HS-5 (cell line): ENCODE measurements at places on chromosomes 2 and 18.
A peak's percentile ranks its signal among the peaks of the same experiment; 100 is the strongest.

DNA sequence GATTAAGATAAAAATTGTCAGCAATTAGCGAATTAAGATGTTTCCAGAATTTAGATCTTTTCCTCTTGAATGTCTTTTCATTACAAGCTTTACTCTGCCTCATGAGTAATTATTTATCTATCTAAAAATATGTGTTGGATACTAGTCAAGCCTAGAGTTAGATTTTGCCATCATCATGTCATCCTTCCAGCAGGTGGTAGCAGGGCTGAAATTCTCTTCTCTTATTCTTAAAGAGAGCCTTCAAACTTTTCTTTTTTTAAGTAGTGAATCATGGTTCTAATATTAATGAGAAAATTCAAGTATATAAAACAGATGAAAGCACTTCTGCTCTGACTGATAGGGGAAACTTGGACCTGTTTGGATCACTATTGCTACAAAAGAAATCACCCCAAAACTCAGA, 240.7 kb upstream of the EPAS1 start:
- no peak for DNase-seq

DNA sequence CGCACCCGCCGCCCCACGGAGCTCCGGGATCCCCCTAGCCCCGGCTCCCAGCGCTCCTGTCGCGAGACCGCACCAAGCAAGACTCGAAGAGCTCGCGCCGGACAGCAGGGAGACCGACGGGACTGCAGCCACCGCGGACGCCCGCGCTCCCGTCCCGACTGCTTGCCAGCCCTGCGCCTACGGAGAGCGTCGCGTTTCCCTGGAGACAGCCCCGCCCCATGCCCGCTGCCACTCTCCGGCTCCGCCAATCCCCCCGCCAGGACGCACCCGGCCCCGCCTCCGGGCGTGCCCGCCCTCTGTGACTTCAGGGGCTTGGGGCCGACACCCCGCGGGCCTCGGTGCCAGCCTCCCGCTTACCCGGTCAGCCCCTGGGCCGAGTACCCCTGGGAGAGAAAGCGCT, at the start of gene ANKMY1:
Gene ANKMY1 (minus strand): TSS at position 181 of the 400 bp plus-strand sequence. CDS start 653 bp downstream, outside the sequence.
- no peak for DNase-seq

DNA sequence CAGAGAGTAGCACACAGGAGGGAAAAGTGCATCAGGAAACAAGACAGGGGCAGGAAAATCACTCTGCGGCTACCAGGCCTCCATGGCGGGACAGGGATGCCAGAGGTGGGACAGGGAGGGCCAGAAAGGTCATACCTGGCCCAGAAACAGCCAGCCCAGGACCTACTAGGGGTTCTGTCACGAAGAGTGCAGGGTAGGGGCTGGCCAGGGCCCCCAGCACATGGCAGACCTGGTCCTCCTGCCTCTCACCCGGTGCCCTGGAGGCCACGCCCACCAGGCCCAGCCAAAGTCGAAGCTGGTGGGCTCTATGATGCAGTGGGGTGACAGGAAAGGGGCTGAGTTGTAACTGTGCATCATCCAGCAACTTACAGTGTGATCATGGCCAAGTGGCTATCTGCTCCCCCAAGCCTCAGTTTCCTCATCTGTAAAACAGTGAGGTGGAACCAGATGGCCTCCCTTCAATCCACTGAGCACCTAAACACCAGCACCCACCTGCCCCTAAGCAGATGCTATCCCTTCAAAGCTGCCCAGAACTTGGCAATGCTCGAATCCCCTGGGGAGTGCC, 10.6 kb downstream of the CYP26B1 start:
- DNase-seq = no peak

DNA sequence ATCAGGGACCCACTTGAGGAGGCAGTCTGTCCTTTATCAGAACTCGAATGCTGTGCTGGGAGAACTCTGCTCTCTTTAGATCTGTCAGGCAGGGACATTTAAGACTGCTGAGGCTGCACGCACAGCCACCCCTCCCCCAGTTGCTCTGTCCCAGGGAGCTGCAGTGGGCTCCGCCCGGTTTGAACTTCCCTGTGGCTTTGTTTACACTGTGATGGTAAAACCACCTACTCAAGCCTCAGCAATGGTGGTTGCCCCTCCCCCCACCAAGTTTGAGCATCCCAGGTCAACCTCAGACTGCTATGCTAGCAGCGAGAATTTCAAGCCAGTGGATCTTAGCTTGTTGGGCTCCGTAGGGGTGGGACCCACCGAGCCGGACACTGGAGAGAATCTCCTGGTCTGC, 11.8 kb upstream of the LHCGR start:
- DNase-seq = no peak

DNA sequence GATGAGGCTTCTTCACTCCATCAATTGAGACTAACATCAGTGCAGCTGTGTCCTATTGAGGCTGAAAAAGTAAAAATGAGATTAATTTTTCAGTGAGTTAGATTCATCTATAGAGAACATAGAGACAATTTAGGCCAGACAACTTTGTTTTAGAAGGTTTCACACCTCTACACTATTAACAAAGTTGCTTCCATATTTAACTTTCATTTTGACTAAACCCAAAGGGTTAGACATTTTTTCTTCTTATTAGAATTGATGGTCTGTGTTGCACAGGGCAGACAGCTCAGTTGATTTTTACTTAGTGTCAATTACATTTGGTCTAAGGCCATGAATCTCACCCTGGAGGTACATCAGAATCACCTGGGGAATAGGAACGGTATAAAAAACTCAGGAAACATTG, 130.2 kb upstream of the NXPH2 start:
- no peak for DNase-seq

DNA sequence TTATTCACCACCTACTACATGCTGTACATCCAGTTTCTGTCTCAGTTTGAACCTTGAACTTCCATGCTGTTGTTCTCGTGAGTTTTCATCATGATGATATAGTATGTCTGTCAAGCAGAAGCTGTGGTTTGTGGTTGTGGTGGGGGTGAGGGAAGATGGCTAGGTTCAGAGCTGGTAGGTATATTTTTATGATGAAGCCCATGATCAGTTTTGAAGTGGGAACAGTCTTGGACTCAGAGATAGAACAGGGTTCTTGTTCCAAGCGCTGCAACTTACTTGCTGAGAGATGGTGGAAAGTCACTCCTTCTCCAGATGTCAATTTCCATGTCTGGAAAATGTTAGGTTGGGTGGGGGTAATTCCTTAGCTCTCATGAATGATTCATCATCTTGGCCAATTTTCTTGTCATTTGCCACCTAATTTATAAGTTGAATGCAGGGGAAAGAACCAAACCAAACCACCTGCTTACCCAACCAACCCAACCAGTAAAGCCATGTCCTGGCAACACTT, 21.6 kb downstream of the PMAIP1 start:
- no peak for DNase-seq

DNA sequence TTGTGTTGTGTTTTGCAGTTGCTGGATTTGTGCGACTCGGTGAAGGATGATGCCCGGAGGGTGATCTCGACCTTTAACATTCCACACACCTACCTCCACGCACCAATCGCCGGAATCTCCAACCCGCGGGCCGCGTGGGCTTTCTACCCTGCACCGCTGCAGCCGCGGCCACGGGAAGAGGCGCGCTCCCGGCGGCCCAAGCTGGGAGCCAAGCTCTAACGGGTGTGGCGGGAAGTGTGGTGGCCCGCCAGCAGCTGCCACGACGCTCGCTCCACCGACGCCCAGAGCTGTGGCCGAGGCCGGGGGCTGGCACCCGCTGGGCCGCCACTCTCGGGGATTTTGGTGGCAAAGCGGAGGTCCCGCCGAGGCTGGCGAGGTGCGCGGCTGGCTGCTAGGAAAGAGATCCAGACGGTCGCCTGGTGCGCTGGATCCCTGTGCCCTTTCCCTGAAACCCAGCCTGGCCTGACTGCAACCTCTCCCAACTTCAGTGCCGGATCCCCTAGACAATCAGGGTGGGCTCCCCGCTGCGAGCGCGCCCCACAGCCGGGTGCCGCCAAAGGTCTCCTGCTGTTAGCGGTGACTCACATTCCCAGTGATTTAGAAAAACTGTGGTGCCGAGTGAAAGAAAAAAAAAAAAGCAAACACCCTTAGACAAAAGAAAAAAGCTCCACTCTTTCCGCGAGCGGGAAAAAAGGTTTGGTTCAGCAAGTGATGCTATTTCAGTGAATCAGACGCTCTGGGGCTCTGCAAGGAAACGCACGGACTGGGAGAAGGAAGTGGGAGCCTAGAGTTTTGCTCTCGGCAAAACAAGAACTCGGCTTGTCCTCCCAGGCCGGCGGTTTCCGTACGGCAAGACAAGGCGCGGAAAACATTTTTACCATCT, 2.9 kb upstream of the BCL2L11 start:
- no peak for DNase-seq

DNA sequence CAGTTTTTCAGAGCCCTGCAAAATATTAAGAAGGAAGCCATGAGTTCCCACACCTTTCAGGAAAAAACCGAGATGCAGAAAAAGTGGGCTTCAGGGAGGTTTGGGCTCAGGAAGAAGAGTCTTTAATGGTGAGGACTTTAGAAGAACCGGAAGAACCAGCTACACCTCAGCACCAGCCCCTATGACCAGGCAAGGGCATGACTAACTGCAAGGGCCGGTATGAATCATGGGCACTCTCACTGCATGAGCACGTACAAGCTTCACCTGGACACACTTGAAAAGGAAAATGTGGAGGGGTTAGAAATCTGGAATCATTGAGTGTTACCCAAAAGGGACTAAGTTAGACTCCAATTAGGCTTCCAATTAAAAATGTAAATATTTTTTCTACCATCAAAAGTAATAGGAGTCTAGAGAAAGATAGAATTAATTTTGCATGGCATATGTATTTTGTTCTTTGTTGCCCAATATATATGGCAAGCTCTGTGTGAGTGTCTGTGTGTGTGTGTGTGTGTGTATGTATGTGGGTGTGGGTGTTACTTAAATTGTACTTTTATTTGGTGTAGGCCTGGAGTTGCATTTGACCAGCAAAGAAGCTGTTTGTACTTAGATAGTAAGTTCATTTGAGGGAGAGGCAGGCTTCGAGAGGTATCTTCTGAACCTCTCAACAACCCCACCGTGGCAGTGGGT, 66.5 kb upstream of the THUMPD2 start:
- no peak for DNase-seq

DNA sequence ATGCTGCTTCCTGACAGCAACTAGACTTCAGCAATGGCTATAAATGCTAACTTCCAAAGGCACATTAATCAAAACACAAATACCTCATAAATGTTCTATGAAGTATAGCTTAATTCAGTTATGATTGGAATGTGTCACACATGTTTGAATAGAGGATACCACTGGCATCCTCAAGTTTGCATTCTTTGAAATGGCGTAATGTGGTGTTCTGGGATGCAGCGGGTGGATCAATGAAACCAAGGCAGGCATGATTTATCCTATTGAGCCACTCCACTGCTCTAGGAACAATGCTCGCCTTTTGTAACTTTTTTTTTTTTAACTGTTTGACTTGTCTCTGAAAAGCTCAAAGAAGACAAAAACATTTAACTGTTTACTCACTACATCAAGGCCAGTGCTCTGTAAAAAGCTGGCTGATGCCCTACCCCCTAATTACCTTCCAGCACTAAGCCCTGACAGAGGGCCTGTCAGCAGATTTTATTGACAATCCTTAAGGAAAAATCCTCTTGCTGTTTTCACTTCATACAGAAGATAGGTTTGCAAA, 278.8 kb upstream of the SESTD1 start:
- DNase-seq = peak; percentile 74

GRCh38 chr2:236177967-236178889, 10.0 kb upstream of the GBX2 start:
- DNase-seq = no peak

DNA sequence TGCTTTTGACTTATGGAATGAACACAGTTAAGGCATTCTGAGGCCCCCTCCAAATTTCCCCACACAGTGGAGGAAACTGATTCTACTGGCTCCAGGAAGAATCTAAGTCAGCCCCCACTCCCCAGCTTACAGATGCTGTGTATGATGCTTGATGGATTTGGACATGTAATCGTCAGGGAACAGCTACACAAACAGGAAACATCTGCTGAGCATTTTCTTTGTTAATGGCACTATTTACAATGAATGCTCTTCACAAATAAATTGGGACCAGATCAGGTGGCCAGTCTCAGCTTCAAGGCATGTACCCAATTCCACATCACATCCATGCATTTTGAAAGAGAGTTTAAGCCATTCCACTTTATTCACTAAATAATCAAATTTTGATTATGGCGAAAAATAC, 562.3 kb downstream of the SOX11 start:
- DNase-seq = no peak

DNA sequence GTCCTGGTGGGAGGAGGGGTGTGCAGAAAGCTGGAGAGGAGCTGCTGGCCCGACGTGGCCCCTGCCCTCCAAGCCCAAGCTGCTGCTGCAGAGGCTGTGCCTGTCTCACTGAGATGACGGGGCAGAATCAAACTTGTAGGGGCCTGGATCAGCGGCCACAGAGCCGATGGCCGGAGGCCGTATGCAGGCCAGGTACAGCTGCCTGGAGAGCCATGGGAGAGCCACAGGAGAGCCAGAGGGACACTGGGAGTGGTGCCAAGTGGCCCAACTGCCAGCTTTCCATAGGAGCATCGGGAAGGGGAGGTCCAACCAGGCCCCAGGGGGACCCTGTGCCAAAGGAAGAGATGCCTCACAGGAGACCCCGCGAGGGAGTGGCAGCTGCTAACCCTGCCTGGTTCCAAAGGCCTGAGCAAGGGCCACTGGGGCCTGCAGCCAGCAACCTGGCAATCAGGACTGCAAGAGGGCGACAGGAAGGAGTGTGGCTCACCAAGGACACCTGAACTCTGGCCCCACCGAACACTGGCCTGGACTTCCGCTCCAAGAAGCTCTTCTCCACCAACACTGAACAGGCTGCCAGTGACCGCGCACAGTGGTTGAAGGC, 70.7 kb downstream of the HDAC4 start:
- no peak for DNase-seq

DNA sequence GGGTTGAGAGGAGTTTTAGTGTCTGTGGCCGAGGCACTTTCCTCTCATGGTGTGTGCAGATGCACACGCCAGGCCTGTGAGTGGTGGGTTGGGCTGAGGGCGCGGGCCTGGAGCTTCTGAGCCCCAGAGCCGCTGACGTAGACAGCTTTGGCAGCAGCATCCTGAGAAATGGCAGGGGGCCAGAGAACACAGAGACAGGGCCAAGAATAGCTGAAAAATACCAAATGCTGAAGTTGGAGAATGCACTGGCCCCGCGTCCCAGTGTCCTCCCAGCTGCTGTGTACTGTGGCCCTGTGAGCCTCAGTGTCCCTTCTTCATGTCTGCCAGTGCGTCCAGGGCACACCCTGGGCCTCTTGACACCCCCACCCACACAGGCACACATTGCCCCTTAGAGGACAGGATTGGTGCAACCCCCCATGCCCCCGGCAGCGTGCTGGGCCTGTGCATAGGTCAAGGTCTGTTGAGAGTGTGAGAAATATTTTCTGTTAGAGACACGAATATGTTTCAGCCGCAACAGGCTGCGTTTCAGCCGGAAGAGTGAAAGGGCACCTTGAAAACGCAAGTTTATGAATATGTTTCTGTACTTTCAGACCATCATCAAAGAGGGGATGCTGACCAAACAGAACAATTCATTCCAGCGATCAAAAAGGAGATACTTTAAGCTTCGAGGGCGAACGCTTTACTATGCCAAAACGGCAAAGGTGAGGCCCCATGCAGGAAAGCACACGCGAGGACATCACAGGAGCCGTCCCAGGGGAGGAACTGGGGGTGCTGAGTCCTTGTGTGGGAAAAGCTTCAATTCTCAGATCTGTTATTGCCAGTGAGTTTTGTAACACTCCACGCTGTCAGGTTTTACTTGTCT, 33.6 kb downstream of the DGKD start:
- DNase-seq = no peak
